ENCODE measurements at places on chromosomes 2 and 18.
A peak's percentile ranks its signal among the peaks of the same experiment; 100 is the strongest.

DNA sequence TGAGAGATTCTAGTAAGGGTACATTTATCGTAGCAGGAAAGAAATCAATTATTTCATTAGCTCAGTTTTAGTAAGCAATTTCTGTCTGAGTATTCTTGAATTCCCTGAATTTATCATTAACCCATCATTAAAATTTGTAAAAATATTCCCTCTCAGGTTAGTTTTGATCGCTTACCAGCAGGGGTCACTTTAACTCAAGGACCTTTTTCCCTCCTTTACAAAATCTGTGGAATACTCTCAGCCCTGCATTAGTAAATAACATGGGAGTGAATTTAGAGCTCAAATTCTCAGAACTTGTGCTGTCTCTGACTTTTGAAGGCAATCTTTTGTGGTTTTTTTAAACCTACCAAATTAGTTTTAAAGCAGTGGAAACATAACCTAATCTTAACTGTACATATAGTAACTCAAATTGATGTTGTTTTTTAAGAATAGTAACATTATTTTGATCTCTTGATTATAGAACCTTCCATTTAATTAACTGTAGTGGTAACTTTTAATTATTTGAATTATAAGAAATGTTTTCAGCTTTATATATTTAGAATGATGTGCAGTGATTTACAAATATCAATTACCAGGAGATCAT is 97.2 kb downstream of the AGPS start:
- peak; percentile 6 for DNase-seq

GRCh38 chr2:3298191-3298590 is 79.4 kb downstream of the EIPR1 start:
- no peak for DNase-seq

- no peak for DNase-seq
These were observed 22.7 kb downstream of the IAH1 start for GRCh38 chr2:9497017-9497416.

DNA sequence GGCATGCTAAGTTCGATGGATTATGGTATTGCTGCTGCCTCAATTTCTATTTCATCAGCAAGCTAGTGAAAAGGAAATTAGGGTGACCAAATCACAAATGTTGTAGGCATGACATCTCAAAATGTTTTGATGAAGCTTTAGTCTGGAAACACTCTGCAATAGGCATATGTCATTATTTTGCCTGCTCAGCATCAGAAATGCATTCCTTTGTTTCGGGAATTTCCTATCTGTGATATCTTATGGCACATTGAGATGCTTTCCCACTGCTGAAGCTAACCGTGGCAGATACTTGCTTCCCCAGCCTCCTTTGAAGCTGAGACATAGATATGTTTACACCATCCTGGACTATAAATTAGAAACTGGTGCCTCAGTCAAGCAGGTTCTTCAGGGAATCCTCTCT is 119.7 kb downstream of the CDC42EP3 start:
- no peak for DNase-seq

DNA sequence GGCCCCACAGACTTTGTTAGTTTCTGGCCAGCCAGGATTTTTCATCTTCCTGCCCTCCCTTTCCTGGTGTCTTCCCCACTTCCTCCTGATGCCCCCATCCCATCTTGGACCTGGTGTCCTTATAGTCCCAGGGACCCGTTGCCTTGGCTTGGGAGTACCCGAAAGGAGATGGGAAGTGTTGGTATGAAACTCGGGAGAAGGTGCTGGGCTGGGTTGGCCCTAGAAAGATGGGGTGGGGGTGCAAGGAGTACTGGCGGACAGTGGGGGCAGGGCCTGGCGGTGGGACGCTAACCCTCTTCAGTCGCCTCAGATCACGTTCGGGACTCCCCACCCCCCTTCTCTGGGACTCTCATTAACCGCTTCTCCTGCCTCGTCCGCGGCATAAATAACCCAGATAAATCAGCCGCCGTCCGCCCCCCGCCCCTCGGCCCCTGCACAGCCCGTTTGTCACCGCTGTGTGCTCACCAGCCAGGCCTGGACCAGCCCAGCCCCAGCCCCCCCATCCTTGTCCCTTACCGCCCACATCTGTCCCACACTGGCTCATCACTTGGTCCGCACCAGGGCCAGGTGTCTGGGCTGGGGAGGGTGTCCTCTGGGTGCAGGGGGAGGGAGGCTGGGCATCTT is 3.7 kb upstream of the ASIC4 start:
- DNase-seq, result no peak

GRCh38 chr2:123768233-123768632 is 256.9 kb upstream of the CNTNAP5 start:
- no peak for DNase-seq

DNA sequence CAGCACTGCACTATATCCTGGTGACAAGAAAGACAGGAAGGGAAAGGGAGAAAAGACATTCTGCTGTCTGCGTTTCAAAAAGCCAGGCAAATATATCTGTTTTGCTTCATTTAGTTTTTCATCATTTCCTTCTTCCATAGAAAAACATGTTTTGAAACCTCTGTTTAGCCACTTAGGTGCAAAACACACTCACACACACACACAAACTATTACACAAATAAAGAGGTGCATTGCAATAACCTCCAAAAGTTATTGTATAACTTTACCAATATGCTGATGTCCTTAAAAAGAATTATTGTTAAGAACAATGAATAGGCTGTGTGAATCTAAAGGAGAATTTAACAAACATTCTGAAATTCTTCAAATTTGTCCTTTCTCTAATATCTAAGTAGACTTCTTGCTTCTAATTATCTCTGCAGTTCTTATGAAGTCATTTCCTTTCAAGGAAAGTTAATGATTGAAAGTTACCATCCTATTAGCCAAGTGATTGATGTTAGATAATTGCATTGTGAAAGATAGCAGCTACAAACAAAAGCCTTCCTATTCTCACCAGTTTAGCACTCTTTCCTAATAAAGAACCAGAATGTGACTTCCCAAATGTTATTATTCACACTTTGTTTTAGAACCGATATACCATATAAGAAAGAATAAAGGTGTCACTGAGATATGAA is 516.7 kb downstream of the KCNJ3 start:
- DNase-seq, result no peak

DNA sequence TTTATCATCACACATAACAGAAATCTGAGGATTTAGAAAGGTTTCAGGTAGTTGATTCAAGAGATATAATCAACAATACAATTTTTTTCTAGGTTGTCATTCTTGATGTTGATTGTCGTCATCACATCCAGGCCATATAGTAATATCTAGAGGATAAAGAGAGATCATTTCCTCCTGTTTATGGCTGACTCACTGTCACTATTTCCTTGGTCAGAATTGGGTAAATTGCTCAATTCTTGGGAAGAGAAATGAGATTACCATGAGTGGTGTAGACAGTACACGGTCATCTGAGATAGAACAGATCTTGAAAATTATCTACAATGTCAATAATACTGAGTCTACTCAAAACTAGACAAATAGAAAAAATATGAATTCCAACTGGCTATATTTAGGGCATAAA is 78.8 kb downstream of the ZNF804A start:
- no peak for DNase-seq

DNA sequence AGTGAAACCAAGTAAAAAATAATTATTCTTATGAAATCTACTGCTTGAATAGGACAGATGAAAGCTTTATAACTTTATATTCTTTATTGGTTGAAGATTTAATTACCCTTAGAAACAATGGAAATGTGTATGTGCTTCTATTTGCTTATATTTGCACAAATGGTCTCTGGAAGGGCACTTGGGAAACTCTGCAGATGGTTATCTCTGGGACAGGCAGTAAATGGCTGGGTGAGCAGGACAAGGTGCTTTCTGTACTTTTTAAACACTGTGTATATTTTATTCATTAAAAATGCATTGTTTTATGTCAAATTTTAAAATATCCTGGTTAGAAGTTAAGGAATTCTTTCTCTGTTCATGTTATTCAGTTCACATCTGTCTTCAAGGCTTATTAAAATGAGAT is 131.1 kb downstream of the LRRTM4 start:
- no peak for DNase-seq

GRCh38 chr2:237627441-237628246 is at the start of gene LRRFIP1:
Gene LRRFIP1 (plus strand): TSS chr2:237627587. CDS start chr2:237627645, 58 bp downstream.
- peak; percentile 55 for DNase-seq

GRCh38 chr18:10791169-10791831 is 265.5 kb downstream of the NAPG start:
- DNase-seq, result peak; percentile 66

- DNase-seq, result no peak
These were observed 364.2 kb downstream of the ZNF516 start for GRCh38 chr18:76130845-76131244.

- DNase-seq, result no peak
These were observed 22.1 kb downstream of the TNP1 start for GRCh38 chr2:216837740-216838139.

- no peak for DNase-seq
These were observed 42.5 kb downstream of the ZNF519 start for GRCh38 chr18:14089781-14090180.

DNA sequence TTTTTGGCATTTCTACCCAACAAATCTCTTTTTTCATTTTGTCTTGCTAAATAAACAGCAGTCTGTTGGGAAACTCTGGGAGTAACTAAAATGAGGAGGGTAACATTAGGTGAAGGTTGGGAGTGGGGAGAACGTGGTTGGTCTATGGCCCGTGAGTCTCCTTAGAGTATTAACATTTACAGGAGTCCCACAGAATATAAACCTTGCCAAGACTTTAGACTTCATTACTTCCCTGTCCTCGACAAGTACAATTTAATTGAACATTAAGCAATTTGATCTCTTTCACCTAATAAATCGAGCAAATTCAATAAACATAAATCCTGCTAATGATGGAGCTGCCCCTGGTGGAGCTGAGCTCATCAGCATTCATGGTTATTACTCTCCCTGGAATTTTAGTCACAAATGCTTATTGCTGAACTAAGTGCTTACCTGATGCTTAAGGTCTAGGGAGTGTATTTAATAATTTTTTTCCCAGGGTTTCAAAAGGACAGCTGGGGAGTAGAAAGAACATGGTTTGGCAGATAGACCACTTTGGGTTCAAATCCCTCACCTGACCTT is 95.1 kb upstream of the RASGRP3 start:
- no peak for DNase-seq

- DNase-seq, result no peak
These were observed 609.0 kb downstream of the IRS1 start for GRCh38 chr2:226190479-226191252.

DNA sequence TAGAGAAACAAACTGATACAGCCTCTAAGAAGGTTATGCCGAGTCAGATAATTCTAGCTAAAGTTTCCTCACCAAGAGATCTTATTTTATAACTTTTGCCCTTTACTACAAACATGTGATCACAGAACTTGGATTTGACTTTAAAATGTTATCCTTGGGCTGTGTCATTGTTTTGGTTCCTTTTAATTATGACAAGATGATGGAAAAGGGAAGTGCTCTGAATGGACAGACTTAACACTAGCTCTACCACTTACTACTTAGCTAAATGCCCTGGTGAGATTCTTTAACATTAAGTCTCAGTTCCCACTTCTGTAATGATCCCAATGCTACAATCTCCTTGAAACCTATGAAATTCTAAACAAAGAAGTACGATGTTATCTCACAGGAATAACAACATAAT is 69.9 kb downstream of the RTTN start:
- peak; percentile 30 for DNase-seq

DNA sequence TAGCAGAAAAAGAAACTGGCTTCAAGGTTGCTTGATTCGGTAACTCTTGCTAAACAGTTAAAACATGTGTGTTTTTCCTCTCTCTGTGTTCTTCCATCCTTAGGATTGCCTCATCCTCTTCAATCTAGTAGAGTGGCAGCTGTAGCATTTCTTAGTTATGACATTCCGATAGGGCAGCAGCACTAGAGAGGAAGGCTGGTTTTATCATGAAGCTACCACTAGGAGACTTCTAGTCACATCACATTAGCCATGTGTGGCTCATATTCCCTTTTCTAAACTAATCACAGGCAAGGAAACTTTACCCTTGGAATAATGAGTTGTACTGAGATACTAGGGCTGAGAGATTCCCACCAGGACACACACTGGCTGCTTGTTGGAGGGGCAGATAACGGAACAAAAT is 187.6 kb downstream of the DOK6 start:
- no peak for DNase-seq

- no peak for DNase-seq
These were observed 101.6 kb downstream of the INO80D start for GRCh38 chr2:205984381-205984780.

DNA sequence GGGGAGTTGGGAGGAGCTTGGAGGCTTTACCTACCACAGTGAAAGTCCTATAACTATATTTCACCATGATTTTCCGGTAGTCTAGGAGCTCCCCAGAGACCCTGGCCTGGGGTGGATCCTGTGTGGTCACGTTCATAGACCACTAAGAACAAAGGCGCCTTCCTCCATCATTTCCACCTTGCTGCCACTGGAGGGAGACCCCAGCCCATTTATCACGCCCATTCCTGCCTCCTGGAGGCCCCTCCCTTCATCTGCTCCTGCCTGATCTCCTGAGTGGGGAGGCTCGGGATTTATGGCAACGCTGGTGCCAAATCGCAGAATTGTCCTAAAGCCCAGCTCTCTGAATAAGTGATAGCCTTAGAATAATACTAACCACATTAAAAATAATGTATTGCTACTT is 507.6 kb upstream of the SPHKAP start:
- DNase-seq, result no peak

DNA sequence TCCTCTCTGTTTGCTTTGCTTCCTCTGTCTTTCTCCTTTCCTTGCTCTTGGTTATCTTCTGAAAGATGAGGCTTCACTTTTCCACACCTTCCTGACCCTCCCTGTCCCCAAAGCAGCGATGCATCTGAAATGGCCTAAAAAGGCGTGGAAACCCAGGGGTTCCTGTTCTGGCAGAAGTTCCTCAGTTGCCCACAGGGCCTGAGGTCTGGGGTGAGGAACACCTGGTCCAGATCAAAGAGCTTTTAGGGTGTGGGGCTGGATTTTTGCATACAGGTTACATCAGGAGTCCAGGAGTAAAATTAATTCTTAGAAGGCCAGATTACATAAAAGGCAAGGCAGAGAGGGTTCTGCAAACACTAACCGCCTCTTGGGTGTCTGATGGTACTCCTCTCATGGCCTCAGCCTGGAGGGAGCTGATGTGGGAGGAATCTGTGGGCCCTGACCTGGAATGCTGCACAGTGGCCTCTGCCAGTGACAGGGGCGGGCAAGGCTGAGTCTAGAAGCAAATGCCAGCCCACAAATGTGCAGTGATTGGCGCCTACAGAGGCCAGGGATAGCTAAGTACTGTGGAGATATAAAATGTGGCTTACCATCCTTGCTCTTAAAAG is 41.8 kb downstream of the INPP4A start:
- no peak for DNase-seq

- no peak for DNase-seq
These were observed 43.3 kb downstream of the WDPCP start for GRCh38 chr2:63545023-63545422.

GRCh38 chr2:176493226-176493825 is 224.1 kb downstream of the MTX2 start:
- DNase-seq, result no peak

GRCh38 chr2:134099273-134099672 is 154.6 kb upstream of the MGAT5 start:
- no peak for DNase-seq

- no peak for DNase-seq
These were observed 79.6 kb upstream of the POMC start for GRCh38 chr2:25247792-25248512.

GRCh38 chr2:20635675-20636584 is 15.0 kb downstream of the HS1BP3 start:
- DNase-seq, result peak; percentile 70

Data from suppressor macrophage (primary cell).